HAP-1 (cell line): ENCODE measurements at places on chromosomes 4 and X.

GRCh38 chr4:146336410-146336807, 122.1 kb downstream of the REELD1 start:
- no peak for DNase-seq

DNA sequence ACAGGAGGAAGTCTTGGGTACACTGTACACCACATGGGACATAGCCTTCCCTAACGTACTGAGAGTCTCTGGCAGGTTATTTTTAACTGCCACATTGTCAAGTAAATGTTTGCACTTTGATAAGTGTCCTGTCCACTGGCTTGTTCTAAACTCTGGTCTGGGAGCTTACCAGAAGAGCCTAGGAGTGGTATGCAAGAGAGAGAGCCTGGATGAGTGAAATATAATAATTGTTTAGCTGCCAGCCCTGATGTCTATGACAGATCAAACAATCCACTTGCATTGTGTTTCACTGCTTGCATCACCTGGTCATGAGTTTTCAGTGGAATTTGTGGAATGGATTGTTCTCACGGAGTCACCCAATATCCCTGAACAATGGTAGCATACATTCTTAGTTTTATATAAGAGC, 91.6 kb downstream of the SHROOM3 start:
- DNase-seq = peak; percentile 44

DNA sequence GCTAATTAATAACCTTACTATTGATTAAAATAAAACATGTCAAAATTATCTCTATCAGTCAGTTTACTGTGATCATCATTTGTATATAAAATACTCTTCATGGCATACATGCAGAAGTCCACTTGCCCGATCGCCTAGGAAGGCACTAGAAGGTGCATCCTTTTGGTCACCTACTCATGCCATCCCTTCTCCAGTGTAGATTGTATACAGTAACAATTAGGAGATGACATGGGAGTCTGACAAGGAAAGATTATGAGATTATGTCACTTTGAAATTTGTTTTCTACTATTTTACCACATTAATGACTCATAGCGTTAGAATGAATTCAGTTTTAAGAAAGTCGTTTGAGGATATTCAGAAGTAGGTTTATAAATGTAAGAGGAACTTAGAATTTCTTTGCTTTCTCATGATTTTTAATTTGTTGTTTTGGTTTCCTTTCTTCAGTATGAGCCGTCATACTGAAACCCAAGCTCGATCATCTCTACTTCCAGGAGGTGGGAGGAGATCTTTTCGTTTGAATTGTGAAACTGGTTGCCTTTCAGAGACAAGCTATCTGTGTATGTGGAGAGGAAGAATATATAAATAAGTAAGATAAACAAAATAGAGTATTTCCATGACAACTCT, 51.1 kb upstream of the UNC5C start:
- DNase-seq = no peak

DNA sequence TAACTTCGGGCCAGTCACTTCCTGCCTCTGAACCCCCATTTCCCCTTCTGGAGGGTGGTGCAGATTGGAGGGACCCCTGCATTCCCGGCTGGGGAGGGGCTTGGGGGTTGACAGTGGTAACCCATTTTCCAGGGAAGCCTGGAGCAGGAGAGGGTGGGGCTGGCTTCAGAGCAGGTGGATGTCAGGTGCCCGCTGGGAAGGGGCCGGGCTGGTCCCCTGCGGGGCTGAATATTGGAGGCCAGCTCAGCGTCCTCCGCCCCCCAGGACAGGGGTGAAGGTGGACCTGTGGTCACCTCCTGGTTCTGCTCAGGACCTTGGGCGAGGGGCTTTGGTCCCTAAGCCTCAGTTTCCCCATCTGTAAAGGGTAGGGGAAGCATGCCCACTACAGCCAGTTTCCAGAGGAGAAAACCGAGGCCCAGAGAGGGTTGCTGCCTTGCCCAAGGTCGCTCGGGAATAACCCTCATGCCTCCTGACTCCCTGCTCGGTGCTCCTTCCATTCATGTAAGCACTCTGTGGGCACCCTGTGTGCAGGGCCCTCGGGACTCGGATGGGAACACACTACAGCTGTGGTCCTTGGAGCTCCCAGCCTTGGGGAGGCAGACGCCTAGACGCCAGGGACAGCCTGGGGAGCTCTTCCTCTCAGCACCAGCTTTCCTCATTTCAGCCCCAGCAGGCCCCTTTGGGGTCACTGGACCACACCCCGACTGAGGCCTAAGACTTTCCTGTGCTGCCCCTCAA, 683 bp downstream of the MAN2B2 start:
- no peak for DNase-seq

DNA sequence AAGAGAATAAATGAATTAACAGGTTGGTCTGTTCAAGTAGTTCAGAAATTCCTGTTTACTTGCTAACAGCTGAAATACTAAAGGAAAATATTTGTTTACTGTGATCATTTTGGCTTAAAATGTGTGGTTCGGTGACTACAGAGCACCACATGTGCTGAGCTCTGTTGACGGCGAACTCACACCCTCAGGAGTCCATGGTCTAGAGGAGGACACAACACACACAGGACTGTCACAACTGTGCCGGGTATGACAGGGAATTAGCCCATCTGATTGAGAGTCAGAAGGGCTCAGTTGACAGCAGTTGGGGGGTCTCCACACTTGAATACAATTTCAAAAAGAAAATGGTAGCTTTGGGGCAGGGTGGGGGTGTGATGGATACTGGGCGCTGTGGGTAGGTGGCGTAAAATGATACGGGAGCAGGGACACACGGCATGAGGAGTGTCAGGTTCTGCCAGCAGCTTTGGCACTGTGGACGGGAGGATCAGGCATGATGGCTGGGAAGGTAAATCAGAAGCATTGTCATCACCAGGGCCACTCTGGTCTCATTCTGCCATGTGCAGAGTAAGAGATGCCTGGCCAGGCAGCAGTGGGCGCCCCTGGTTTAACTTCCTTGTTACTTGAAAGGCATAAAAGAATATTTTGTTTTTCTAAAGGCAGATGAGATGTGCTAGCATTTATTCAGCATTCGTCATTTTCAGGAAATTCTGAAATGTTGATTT, 33.3 kb downstream of the CLDN22 start:
- DNase-seq = no peak

DNA sequence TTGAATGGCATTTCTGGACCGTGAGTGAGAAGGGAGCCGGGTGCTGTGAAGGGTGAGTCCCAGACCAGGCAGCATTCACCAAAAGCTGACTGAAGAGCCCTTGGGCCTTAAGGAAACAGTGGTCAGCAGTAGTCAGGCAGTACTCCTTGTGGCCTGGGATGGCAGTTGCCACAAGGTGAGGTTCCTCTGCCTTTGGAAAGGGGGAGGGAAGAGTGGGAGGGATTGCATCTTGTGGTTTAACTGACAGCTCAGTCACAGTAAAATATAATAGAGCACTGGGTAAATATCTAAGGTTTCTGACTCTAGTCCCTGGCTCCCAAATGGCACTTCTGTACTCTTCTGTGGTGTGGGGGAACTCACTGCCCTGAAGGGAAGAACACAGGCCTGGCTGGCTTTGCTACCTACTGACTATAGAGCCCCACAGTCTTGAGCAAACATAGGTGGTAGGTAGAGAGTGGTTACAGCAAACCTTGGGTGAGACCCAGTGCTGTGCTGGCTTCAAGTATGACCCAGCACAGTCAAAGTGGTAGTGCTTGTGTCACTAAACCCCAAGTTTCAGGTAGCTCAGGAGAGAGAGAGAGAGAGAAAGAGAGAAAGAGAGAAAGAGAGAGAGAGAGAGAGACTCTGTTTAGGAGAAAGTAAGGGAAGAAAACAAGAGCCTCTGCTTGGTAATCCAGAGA, 154.2 kb downstream of the TEX11 start:
- DNase-seq = no peak
